Right renal cortex interstitium (tissue), 3 donors: ENCODE measurements at places on chromosomes 5 and 9. TPM values are rescaled to one million over a fixed set of nuclear protein-coding genes. Genes with fewer than 3 reads are reported as not detected.

DNA sequence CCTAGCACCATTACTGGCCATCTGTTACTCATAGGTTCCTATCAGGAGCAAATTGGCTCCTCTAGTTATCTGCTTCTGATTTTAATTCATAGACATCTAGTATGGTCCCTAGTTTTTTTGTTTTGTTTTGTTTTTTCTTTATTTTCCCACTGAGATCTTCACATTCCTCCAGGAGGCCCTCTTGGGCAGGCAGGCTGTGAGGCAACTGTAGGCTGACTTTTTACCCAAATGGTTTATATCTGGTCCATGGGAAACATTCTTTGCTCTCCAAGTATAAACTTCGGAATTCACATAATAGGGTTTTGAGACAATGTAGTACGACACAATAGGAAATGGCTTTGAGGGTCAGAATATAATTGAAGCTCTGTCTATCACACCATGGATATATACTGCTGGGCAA is 250.9 kb upstream of the DAB2 start:
- no peak for DNase-seq

GRCh38 chr5:78985725-78986223 is 664 bp upstream of the ARSB start:
- DNase-seq = no peak

DNA sequence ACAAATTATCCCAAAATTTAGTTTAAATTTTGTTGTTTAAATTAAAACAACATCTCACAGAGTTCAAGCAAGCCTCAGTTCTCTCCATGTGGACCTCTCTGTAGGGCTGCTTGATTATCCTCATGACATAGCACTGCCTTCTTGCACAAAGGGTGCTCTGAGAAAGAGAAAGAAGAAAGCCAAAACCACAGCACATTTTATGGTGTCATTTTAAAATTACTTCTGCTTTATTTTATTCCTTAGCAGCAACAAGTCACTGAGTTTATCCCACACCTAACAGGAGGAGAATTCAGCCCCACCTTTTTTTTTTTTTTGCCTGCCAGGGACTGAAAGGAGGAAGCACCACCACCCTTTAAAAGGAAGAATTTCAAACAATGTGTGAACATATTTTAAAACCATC is 12.8 kb upstream of the KCNV2 start:
- no peak for DNase-seq

DNA sequence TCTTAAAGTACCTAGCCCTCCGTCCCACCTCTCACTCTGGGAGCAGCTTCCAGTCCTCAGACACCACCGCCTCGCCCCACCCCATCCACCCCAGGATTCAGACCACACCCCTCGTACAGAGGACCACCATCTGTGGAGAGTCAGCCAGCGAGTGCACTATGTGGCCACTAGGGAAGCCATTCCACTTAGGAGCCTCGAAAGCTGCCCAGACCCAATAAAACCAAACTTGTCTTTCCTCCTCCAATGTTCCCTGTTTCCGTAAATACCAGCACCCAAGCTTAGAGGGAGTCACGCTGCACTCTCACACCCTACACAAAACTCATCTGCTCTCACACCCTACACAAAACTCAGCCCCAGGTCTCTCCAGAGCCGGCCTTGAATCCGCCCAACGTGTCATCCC is 1.9 kb downstream of the GCNT4 start:
- no peak for DNase-seq

DNA sequence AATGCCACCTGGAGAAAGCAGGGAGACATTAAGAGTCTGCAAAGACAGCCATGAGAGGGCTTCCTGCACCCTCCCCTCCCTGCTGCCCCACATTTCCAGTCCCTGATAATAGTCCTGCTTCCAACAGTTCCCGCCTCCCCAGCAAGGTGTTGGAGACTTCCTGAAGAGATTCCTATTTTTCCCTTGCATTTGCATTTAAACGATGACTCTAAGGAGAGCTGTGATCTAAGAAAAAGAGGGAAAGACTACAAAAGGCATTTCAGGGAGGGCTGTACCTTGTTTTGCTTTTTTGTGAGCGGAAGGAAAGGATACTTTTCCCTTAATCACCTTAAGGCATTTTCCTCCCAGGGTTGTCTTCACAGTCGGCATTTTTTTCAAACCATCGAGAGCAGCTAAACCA is 62.1 kb downstream of the GAS1 start:
- DNase-seq = no peak

DNA sequence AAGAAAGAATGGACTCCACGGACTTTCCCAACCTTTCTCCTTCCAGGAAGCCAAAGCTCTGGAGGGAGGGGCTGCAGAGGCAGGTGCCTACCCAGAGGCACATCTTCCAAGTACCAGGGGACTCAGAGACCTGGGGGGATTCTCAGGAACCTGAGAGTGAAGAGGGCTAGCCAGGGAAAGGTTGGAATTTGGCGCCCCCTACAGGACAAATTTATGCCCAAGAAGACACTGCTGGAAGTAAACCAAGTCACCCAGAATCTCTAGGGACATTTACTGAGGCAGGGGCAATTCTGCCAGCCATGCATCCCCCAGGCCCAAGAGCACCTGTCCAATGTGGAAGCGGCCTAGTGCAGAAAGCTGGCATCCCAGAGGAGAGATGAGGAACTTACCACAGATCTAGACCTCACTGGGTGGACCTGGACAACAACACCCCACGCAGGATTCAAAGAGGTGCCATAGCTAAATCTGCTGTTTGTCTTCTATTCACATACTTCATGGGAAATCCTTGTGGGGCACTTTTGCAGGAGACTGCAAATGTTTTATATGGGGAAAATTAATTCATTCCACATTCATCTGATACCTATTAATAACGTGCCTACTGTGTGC is 25.9 kb upstream of the IDNK start:
- no peak for DNase-seq

- DNase-seq = no peak
Observed at GRCh38 chr9:108486831-108487230, 369.0 kb downstream of the ACTL7B start.

DNA sequence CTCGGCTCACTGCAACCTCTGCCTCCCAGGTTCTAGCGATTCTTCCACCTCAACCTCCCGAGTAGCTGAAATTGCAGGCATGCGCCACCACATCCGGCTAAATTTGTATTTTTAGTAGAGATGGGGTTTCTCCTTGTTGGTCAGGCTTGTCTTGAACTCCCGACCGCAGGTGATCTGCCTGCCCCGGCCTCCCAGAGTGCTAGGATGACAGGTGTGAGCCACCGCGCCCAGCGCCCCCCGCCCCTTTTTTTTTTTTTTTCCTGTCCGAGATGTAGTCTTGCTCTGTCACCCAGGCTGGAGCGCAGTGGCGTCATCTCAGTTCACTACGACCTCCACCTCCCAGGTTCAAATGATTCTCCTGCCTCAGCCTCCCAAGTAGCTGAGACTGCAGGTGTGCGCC is 6.6 kb downstream of the ATP6V1G1 start:
- DNase-seq = no peak

GRCh38 chr9:130347931-130348330 is 82.4 kb downstream of the HMCN2 start:
- no peak for DNase-seq

- no peak for DNase-seq
Observed at GRCh38 chr5:110203661-110204060, 513.9 kb downstream of the MAN2A1 start.

- DNase-seq = no peak
Observed at GRCh38 chr9:126684345-126684744, 70.6 kb downstream of the LMX1B start.

GRCh38 chr5:122126756-122127321 is 2.5 kb upstream of the ZNF474 start:
- no peak for DNase-seq

DNA sequence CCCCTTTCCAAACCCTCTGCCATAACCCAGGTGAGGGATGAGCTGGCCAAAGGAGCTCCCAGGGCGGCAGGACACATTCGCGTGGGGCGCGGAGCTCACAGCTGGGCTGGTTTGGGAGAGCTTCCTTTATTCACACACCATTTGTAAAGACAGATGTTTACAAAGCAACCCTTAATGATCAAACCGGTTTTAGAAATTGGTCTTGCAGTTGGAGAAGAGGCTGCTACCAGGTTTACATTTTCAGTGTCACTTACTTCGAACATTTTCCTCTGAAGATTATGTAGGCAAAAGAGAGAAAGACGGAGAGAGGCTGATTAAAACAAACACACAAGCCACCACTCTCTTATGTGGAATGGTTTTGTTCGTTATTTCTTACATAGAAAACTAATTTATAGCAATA is 648.7 kb downstream of the IRX1 start:
- DNase-seq = no peak

GRCh38 chr5:65882278-65882677 is 44.1 kb upstream of the ERBIN start:
- DNase-seq = no peak

DNA sequence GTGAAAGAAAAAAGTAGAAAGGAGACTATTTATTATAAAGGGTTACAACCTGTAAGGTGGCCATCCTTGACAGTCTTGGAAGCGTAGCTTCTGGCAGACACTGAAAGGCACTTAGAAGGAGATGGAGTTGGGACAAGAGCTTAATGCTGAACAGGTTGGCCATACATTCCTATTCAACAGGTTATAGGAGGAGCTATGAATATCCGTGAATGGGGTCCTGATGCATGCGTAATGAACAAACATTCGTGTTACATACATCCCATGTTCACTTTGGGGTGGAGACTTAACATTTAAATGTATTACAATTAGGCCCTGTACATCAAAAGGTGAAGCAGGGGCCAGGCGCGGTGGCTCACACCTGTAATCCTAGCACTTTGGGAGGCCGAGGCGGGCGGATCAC is 33.3 kb upstream of the GTF2H2C start:
- no peak for DNase-seq

DNA sequence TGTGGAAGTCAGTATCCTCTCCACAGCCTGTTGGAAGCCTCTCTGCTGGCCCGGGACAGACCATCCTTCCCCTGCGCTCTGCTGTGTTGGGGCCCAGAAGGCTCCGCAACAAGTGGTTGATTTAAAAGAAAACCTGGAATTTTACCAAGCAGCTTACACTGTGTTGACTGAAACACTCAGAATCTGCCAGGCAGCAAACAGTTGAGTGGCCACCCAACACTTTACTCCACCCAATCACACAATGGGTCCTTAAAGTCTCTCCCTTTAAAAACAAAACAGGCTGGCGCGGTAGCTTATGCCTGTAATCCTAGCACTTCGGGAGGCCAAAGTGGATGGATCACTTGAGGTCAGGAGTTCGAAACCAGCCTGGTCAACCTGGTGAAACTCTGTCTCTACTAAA is 28.0 kb upstream of the DMRT3 start:
- DNase-seq = no peak

- DNase-seq = no peak
Observed at GRCh38 chr5:145236127-145236526, 599.0 kb downstream of the PRELID2 start.

- DNase-seq = no peak
Observed at GRCh38 chr9:84499969-84500582, 159.5 kb upstream of the SLC28A3 start.

GRCh38 chr9:126982215-126983002 is 67.8 kb downstream of the RALGPS1 start:
- DNase-seq = no peak

DNA sequence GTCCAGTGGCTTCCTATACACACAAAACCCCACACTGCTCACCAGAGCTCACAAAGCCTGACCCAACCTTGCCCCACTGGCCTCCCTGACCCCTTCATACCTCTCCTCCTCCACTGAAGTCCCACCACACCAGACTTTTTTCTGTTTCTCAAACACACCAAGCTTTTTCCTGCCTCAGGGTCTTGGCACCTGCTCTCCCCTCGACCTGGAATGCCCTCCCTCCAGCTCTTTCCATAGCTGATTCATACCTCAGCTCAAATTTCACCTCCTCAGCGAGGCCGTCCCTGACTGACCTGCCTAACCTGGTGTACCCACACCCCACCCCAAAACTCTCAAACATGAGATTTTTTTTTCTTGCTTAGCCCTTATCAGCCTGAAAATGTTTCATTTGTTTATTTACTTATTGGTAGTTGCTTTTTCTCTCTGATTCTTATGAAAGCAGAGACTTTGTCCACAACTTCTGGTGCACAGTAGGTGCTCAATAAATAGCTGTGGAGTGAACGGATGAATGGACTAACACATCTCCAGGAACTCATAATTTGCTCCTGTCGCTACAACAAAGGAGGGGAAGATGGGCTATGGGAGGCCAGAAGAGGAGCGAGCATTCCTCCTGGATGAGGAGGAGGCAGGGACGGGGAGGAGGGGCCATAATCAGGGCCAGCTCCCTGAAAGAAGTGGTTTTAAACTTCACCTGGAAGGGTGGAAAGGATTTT is 84.3 kb downstream of the SH3TC2 start:
- no peak for DNase-seq

GRCh38 chr5:178114325-178115135 is 1.2 kb downstream of the N4BP3 start:
- DNase-seq = no peak

DNA sequence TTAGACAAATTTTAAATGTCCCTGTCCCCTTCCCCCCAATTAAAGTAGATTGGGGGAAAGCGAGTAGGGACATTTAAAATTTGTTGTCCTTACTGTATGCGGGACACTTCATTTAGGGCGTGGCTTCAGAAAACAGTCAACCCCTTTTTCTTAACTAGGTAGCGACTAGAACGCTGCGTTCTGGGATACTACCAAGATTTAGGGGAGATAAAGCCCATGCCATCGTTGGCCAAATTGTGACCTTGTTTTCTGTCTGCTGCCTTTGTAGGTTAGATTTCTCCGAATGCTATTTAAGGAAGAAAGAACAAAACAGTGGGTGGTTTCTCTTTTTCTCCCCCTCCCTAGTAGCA is 1.2 kb downstream of the CKS2 start:
- DNase-seq = no peak

GRCh38 chr9:75054368-75055001 is 26.4 kb upstream of the CARNMT1 start:
- no peak for DNase-seq

DNA sequence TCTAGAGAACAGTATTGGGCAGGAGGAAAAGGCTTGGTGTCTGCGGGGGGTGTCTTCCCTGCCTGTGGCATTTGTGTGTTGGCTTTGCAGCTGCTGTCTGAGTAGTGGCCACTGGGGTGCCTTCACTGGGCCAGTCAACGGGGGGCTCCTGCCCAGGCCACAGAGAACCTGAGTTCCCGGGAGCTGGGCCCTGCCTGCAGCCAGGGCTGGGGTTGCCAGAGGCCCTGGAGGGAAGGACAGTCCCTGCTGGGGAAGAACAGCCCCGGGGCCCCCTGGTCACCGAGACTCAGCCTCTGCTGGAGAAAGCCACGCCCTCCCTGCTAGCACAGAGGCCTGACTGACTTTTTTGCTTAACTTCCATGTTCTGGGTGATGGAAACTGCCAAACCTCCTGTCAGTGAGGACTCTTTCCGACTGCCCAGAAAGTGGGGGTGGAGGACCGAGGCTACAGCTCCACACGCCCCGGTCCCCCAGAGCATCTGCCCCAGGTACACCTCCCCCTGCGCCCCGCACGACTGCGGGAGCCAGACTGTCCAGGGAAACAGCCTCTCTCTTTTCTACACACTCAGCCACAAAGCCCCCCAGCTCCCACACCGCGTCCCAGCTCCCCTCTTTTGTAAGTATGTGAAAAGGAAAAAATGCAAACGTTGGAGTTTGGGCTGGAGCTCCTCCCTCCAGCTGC is 133.4 kb downstream of the DAB2IP start:
- DNase-seq = no peak

Gene NUTM2F
- not detected for polyA plus RNA-seq

Gene CHSY3
- 5.3 TPM for polyA plus RNA-seq

Gene ZNF658
- 9.2 TPM for polyA plus RNA-seq

Gene PTPN3
- polyA plus RNA-seq = 53.2 TPM

Gene SLC23A1
- polyA plus RNA-seq = 12.3 TPM

Gene SPINK14
- not detected for polyA plus RNA-seq

Gene SLC6A18
- 1.5 TPM for polyA plus RNA-seq

Gene NEUROG1
- not detected for polyA plus RNA-seq

Gene PCDHGB7
- 16.9 TPM for polyA plus RNA-seq

Gene PCSK1
- 0.17 TPM for polyA plus RNA-seq

Gene ARL15
- polyA plus RNA-seq = 30.6 TPM

Gene MYMK
- not detected for polyA plus RNA-seq

Gene BTNL8
- polyA plus RNA-seq = 0.58 TPM

Gene SV2C
- polyA plus RNA-seq = 0.07 TPM

Gene CD74
- polyA plus RNA-seq = 317 TPM
